ENCODE measurements at places on chromosomes 16 and 17.

GRCh38 chr16:76297941-76298340 is 20.7 kb downstream of the CNTNAP4 start:
- DNase-seq = no peak

DNA sequence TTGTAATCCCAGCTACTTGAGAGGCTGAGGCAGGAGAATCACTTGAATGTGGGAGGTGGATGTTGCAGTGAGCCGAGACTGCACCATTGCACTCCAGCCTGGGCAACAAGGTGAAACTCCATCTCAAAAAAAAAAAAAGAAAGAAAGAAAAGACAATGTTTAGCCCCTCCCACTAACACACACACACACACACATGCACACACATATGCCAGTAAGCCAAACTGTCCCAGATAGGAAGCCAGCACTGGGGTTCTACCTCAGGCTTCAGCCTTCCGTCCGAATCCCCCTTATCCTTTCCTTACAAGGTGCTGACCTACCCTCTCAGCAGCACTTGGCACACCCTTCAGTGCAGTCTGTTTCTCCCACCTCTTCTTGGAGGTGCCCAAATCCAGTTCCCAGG is 8.7 kb upstream of the KCNH6 start:
- no peak for DNase-seq

DNA sequence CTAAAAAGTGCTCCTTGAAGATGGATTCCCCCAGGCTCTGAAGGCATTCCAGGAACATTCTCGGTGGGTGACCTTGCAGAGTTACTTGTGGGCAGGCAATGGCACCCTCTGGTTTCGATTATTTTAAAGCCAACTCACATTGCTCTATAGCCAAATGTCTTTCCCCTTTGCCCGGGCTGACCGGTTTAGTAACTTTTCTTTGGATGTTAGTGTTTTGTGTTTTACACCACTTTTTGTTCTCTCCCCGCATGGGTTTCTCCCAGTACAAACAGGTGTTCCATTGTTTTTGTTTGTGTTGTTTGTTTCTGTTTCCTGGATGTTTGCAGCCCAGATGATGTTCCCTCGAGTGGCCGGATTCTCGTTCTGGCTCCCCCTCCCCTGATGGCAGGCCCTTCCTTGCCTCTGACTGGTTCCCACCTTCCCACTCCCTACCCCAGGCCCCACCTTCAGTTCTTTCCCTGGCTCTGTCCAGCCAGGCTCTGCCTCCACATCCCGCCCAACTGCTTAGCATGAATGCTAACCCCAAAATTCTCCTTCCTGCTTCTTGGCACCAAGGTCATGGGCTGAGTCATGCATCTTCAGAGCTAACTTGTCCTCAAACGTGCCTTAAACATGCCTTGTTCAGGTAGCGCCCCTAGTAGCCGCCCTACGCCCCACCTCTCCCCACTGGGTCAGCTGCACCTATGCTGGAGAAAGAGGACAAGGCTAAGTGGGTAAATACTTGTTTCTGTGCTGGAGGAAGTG is 40.6 kb downstream of the ELAC2 start:
- DNase-seq = peak; percentile 37

DNA sequence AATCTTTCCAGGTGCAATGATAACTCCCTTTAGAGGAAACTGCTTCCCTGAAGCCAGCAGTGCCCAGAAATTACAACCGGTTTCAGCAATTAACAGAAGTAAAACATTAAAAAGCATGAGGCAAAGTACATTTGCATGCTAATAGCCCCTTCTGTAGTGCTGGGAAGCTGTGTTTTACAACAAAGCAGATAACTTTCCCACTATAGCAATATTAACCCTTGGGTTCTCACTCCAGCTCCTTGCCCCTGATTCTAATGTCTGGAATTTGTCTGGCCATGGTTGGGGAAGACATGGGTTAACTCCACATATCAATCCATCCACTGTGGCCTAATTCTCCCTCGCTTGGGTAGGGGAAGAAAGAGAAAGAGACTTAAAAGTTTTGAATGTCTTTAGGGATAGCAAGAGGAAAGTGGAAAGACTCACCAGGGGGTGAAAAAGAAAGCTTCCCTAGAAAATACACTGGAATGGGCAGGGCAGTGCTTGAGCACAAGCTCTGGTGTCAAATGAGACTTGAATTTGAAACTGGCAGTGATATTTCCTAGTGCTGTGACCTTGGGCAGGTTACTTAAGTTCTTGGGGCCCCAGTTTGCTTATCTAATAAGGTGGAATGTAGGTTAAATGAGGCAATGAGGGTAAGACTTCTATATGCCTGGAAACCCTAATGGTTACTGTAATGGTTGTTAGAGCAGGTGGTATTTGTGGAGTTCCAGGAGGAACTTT is 102.0 kb downstream of the SOX9 start:
- no peak for DNase-seq

Measured in bronchial epithelial cell (primary cell).